CD4-positive, CD25-positive, alpha-beta regulatory T cell (primary cell): ENCODE measurements at places on chromosomes 7 and 10. TPM values are rescaled to one million over a fixed set of nuclear protein-coding genes. Genes with fewer than 3 reads are reported as not detected.
A peak's percentile ranks its signal among the peaks of the same experiment; 100 is the strongest.

TMEM139 gene
- 0.91 TPM for total RNA-seq

MKX gene
- total RNA-seq, result not detected

PRR15 gene
- not detected for total RNA-seq

TDRD1 gene
- total RNA-seq, result not detected

COL1A2 gene
- not detected for total RNA-seq

LAMB4 gene
- not detected for total RNA-seq

SVIL gene
- 12.3 TPM for total RNA-seq

TMEM229A gene
- not detected for total RNA-seq

GDF10 gene
- not detected for total RNA-seq

FAM237B gene
- not detected for total RNA-seq

NRP1 gene
- total RNA-seq, result not detected

GRCh38 chr10:48458662-48459048 lies 146.2 kb downstream of the ARHGAP22 start:
- no peak for DNase-seq

DNA sequence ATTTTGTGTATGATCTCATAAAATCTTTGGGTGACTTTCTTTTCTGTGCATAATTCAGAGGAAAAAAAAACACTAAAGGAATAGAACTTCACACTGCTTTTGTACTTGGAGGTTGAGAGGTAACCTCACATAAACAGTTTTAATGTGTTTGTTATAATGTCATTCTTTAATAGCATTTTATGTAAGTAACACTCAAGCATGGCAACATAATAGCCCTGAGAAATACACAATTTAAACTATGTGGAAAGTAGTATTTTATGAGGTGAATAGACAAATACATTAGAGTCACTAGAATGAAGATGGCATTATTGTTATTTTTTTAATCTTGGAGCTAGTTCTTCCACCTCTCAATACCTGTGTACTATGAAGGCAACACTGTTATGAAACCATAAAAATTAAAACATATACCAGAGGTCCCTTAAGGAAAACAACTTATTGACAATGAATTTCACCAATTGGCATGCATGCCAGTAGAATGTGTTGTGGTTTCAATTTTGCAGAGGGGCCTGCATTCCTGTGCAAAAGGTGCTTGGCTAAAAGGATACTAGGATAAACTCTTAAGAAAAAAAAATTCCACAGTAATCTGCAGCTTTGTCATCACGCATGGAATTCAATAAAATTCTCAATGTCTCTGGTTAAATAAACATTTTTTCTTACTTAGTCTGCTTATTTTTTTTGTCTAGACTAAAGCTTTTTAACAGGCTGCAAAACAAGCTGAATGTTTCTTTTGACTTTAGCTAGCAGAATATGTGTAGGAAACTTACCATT lies 102.5 kb downstream of the CD36 start:
- DNase-seq, result no peak

DNA sequence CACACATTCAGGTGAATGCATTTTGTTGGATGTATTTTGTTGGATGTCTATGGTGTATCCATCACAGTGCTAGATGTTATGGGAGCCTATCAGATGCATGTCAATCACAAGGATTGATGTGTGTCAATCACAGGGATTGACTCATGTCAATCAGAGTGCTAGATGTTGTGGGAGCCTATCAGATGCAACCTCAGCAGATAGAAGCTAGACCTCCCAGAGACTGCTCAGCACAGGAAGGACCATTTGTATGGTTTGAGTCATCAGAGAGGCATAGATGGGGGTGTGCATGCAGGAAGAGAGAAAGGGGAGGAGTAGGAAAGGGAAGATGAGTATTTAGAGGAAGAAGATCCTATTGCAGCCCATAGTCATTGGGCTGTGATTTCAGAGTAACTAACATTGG lies 48.3 kb upstream of the PITRM1 start:
- DNase-seq, result no peak

GRCh38 chr7:83159731-83160130 lies 3.0 kb downstream of the PCLO start:
- DNase-seq, result no peak

DNA sequence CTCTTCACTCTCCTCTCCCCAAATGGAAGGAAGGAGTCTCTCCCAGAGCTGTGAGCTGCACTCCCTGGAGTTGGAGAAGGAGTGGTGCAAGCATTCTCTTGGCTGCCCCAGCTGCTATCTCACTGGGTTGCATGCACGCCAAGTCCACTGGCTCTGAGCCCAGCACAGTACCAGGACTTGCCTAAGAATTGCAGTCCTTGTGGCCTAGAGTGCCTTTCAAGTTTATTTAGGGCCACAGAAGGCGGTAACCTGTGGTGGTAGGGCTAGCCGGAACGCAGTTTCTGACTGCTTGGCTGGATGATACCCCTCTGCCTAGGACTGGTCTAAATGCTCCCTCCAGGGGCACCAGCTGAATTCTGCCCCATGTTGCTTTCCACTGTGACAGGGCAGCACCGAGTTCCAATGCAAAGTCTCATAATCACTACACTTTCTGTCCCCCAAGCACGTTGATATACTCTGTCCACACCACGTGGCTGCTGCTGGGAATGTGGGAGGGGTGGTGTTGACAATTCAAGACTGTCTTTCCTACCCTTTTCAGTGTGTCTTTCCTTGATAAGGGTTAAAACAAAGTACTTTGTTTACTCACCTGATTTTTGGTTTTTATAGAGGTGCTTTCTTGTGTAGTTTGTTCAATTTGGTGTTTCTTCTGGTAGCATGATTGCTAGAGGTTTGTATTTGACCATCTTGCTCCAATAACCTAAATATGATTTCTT lies 57.0 kb downstream of the PHTF2 start:
- DNase-seq, result no peak

GRCh38 chr10:117216611-117217195 lies 19.4 kb downstream of the KCNK18 start:
- peak; percentile 46 for DNase-seq

GRCh38 chr7:24716480-24717246 lies 40.6 kb downstream of the GSDME start:
- no peak for DNase-seq

- DNase-seq, result no peak
Observed at GRCh38 chr10:26172131-26172530, 44.4 kb upstream of the GAD2 start.

DNA sequence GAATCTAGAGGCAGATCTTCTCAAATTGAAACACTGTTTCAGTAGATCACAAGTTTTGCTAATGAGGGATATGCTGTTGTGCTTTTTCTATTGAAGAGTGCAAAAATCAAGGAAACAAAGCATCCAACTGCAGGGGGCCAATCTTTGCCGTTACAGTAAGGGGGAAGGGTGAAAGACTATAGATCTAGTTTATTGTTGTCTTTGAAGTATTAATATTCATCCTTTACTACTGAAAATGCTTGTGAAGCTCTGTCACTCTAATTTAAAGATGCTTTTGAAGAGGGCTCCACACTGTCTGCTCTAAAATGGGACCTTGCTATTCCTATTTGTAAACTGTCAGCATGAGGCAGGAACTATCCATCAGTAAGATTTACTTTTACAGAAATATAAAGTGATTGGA lies 110.3 kb downstream of the MBL2 start:
- DNase-seq, result no peak

- no peak for DNase-seq
Observed at GRCh38 chr10:14555807-14556206, 218.9 kb downstream of the FAM107B start.

DNA sequence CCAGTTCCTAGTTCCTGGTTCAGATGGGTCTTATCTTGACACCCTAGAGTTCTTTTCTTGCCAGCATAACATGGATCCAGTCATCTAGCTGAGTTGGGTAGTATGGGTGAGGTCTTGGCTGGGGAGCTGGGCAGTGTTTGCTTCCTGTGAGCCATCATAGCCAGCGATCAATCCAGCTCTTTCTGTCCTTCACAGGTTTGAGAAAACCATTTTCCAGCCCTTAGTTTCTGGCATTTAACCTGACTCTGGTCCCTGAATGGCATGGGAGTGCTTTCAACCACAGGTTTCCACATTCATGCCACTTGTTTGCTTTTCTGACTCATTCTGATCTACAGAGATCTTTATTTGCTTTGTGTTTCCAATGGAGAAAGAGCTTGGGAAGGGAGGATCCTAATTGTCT lies 8.6 kb downstream of the SLC13A1 start:
- no peak for DNase-seq

DNA sequence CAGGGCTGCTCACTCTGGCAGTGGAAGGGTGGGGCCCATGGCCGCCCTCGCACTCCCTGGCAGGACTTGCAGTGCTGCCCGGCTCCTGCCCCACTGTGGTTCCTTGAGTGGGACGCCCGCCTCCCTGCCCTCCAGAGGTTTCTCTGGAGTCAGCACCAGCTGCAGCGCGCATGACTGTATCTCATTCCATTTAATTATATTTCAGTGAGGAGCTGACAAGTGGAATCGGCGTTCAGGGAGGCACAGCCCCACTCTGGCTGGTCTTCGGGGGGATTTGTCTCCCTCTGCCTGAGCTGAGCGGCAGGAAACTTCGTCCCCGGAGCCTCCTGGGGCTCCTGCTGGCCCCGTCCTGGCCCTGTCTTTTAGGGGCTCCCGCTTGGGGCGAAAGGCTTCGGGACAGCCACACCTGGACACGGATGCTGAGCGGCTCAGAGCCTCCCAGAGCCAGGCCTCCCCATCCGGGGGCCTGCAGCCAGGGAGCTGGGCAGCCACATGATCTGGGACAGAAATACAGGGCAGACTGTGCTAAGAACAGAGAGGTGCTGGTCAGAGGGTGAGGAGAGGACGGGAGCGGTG lies 75.3 kb upstream of the NKX6-2 start:
- no peak for DNase-seq

- DNase-seq, result peak; percentile 73
Observed at GRCh38 chr10:60816628-60817397, 38.5 kb downstream of the CDK1 start.

DNA sequence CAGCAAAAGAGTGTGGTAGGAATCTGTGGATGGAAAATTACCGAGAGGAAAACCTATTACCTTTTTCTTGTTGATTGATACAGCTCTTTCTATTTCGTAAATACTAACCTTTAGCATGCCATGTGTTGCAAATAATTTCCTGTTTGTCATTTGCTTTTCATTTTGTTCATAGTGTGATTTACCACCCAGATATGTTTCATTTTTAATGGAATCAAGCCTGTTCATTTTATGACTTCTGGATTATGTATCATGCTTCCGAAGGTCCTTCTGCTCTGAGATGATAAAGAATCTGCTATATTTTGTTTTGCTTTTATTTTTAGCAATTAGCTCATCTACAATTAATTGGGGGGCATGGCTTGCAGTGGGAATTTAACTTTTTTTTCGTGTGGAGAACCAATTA lies 46.5 kb downstream of the INPP5F start:
- DNase-seq, result no peak

- no peak for DNase-seq
Observed at GRCh38 chr7:43868681-43869005, 674 bp downstream of the MRPS24 start.

DNA sequence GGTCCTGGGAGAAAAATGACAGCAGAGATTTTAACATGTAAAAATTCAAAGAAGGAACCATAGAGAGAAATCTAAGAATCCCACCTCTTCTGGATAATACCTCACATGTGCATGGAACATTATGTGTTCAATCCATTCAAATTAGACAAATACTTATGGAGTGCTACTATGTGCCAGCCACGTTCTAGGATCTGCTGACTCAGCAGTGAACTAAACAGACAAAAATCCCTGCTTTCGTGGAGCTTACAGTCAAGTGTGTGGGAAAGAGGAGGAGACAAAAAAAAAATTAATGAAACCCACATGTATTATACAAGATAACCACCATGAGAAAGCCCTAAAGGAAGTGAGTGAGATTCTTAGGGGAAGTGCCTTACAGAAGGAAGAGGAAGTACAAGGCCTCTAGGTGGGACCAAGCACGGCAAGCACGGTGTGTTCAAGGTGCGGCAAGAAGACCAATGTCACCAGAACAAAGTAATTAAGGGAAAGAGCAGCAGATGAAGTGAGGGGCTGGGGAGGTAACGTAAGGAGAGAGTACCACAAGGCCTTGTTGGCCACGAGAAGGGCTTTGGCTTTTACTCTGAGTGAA lies 71.0 kb downstream of the SLC25A13 start:
- no peak for DNase-seq

DNA sequence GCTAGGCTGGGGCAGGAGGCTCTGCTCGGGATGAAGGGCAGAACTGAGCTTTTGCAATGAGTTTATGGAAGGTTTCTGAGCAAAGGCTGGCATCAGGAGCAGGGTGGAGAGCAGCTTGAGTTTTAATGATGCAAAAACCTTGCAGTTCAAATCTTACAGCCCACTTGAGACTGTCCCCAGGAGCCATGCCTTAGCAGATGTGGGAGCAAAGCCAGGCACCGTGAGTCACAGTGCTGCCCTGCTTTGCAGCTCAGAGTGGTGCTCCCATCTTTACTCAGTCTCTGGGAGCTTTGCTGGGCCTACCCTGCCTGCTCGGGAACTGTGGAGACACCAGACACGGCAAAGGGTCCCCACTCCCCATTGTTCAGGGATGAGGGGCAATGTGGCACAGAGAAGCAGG lies 122.4 kb upstream of the NPS start:
- DNase-seq, result no peak

GRCh38 chr10:121041906-121042305 lies 190.7 kb downstream of the WDR11 start:
- DNase-seq, result no peak

DNA sequence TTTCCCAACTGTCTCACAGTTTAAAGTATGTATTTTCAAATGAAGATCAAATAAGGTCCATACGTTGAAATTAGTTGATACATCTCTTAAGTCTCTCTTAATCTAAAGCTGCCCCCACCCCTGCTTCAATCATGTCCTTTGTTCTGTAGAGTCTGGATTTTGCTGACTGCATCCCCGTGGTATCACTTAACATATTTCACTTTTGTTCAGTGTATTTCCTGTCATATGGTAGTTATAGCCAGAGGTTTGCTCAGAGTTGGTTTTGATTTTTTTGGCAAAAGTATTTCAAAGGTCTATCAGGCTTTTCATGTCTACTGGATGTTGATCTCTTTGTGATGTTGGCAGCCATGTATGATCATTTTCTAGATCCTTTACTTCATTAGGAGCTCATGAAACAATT lies 54.4 kb upstream of the ARID5B start:
- no peak for DNase-seq

DNA sequence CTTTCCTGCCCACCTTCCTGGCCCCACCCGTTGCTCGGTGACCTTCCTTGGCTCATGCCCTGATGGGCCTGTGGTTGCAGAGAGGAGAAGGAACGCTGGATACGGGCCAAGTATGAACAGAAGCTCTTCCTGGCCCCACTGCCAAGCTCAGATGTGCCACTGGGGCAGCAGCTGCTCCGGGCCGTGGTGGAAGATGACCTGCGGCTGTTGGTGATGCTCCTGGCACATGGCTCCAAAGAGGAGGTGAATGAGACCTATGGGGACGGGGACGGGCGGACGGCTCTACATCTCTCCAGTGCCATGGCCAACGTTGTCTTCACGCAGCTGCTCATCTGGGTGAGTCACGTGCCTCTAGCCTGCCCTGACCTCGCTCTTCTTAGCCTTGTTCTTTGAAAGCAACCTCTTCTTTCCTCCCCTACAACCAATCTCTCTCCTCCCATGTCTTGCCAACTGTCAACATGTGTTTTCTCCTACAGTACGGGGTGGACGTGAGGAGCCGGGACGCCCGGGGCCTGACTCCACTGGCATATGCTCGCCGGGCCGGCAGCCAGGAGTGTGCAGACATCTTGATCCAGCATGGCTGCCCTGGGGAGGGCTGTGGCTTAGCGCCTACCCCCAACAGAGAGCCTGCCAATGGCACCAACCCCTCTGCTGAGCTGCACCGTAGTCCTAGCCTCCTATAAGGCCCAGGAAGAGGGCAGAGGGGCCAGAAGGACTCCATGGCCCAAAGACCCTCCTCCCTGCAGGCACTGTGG lies 24.1 kb downstream of the GBX1 start:
- DNase-seq, result no peak

- DNase-seq, result no peak
Observed at GRCh38 chr10:120744040-120744439, 107.1 kb upstream of the WDR11 start.
